ENCODE measurements at places on chromosomes 2 and 18.

DNA sequence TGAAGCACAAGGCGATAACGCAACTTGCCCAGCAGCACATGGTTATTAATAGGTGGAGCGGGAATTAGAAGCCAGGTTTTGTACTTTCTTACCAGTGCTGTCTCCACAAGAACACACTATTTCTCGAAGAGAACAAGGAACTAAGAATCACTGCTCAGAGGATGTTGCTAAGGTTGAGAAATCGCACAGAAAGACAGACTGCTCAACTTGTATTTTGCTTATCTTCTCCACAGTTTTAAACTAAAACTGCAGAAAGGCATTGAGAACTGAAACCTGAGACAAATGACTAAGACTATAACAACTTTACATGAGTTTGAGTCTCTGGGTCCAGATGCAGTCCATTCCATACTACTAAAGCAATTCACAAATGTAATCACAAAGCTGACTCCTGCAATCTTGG, 6.2 kb downstream of the PRKD3 start:
- DNase-seq = no peak

DNA sequence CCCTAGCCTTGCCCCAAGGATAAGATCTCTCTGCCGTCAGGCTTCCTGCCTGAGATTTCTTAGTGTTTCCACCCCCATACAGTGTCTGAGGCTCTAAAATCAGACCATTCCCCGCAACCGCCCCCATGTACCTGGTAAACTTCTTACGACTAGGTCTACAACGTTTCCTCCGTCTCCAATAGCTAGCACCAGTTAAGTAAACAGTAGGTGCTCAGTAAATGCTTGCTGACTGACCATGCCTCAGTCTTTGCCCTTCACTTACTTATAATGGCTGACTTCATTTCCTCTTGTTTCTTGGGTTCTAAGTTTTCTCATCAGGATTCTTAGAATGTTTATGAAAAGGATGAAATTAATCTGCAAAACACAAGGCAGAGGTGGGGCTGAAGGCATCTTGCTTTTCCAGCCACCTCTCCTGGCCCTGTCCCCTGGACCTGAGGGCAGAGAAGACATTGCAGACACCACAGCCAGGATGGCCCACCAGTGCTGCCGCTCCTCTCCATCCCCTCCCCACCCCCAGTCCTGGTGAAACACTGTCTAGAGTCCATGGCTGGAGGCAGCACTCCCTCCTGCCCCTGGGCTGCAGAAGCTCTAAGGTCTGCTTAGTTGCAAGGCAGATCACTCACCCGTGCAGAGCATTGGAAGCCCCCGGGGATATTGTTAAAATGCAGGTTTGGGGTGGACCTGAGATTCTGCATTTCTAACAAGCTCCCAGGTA, 16.9 kb downstream of the TMEM37 start:
- DNase-seq = no peak

DNA sequence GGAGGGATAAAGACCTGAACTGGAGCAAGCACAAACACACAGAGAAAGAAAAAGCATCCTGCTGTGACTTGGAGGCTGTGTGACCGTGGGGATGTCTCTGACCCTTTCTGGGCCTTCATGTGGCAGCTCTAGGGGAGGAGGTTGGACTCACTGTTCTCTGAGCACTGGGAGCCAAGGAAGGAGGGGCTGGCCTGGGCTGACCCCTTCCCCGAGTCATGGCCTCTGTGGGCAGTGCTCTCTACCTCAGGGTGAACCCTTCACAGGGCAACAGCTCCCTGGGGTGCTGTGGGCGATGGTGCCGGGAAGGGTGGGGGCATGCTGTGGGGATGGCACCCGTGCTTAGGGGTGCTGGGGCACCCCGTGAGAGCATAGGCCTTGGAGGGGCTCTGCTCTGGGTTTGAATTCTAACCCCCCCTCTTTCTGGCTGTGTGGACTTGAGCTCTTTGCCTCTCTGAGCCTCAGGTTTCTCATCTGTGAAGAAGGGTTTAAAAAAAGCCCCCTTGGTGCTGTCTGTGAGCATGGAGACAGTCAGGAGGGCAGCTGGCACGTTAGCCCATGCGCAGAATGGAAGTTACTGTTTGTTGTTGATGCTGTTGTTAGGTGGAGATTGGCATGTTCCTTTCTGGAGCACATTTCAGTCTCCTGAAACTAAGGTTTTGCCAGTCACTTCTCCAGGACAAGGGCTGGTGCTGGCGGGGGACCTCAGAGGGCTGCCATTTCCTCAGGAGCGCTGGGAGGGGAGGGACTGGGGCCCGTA, 700 bp downstream of the TOGARAM2 start:
- DNase-seq = no peak

- peak; percentile 30 for DNase-seq
These were observed 23.4 kb downstream of the ADRA2B start for GRCh38 chr2:96092951-96093350.

GRCh38 chr2:7270011-7270431, 352.8 kb downstream of the RNF144A start:
- DNase-seq = no peak

- DNase-seq = no peak
These were observed 18.9 kb upstream of the ITGA4 start for GRCh38 chr2:181438261-181438660.

GRCh38 chr18:13279181-13280069, 60.9 kb downstream of the LDLRAD4 start:
- DNase-seq = peak; percentile 72

- DNase-seq = no peak
These were observed 156.8 kb upstream of the STK17B start for GRCh38 chr2:196328088-196328680.

DNA sequence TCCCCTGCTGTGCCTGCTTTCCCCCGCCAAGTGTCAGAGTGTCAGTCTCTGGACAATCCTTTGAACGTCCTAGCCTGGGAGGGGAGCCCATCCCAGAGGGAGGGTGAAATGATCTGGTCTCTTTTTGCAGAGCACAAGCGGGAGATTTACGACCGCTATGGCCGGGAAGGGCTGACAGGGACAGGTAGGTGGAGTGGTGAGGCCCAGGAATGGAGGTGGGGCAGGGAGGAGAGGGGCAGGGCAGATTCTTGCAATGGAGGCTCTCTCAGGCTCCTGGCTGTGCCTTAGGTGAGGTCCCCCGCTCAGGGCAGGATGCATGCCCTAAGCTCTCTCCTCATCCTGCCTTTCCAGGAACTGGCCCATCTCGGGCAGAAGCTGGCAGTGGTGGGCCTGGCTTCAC, 2.4 kb downstream of the DNAJB2 start:
- DNase-seq = no peak
